GM23248 (cell line): ENCODE measurements at places on chromosomes 2 and 18. TPM values are rescaled to one million over a fixed set of nuclear protein-coding genes. Genes with fewer than 3 reads are reported as not detected.
A peak's percentile ranks its signal among the peaks of the same experiment; 100 is the strongest.

Gene PLA2R1
- 14.9 and 16.0 TPM in 2 replicates for total RNA-seq

DNA sequence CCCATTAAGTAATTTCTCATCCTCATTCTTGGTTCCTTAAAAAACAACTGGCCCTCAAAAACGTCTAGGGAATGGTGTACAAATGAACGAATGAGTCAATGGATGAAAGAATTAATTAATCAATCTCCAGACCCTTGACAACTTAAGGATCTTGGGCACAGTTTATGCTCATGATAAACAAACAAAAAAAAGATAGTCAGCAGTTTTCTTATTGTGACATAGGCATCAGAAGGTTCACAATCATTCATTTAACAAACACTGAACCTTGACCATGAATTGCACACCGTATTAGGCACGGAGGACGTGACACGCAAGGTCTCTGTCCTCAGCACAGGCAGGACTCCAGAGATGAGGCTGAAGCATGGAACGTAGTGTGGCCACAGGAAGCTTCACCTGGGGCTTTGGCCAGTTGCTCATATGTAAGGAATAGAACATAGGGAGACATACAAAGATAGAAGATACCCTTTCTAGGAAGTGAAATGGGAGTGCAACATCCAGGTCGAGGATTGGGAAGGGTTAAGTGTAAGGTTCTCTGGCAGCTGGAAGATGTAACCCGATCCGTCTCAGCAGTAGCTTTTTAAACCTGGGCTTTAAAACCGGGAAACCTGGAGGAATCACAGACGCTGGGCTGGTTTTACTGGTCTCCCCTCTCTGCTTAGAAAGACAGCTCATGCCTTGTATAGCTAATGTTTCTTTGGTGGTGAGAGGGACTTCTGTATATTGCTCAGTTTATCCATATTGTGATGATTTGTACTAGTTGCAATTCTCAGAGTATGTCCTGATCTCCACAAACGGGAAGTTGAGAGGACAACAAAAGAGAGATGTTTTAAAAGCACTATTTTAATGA is 8.9 kb upstream of the LTBP1 start:
- DNase-seq = peak; percentile 12

Gene NGEF
- total RNA-seq = 0.43 TPM in 1 of 2 replicates, not detected in the other

Gene DNAJC10
- 94.5 and 96.0 TPM in 2 replicates for total RNA-seq

DNA sequence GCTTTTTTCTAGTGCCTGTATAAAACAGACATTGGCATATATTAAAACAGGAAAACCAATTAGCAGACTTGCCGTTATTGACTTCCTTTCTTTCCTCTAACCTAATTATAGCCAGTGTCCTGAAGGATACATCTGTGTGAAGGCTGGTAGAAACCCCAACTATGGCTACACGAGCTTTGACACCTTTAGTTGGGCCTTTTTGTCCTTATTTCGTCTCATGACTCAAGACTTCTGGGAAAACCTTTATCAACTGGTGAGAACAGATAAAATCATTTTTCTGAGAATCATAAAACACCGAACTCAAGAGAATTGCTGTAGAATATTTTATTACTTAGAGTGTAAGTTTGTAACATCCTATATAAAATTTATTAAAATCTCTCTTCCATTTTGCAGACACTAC is 74.3 kb downstream of the SCN2A start:
- no peak for DNase-seq
